Activated naive CD8-positive, alpha-beta T cell treated with anti-CD3 and anti-CD28 coated beads for 36 hours (primary cell): ENCODE measurements at places on chromosomes 12 and 14. TPM values are rescaled to one million over a fixed set of nuclear protein-coding genes. Genes with fewer than 3 reads are reported as not detected.

Gene OR4M1
- not detected for total RNA-seq

Gene RD3L
- not detected for total RNA-seq

Gene MYF5
- total RNA-seq = not detected

Gene SLC39A5
- total RNA-seq = 0.44 TPM

Gene MMP17
- not detected for total RNA-seq
